ENCODE measurements at places on chromosomes 5 and 9.
A peak's percentile ranks its signal among the peaks of the same experiment; 100 is the strongest.

DNA sequence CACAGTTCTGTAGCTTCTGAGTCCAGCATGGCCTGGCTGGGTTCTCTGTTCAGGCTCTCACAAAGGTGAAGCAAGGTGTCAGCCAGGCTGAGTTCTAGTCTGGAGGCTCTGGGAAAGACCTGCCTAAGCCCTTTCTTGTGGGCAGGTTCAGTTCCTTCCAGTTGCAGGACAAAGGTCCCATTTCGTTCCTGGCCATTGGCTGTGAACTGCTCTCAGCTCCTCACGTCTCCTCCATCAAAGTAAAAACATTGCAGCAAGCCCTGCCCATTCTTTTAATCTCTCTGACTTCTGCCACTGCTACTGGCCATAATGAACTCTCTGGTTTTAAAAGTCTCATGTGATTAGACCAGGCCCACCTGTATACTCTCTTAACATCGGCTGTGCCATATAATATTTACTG, 61.6 kb upstream of the BARX1 start:
- no peak for DNase-seq

- no peak for DNase-seq
Observed at GRCh38 chr9:129894120-129894823, 59.0 kb downstream of the USP20 start.

GRCh38 chr9:89505911-89506310, 8.0 kb upstream of the SEMA4D start:
- peak; percentile 37 for DNase-seq

- DNase-seq = no peak
Observed at GRCh38 chr5:33369485-33370465, 71.0 kb upstream of the TARS1 start.

GRCh38 chr5:18761801-18762200, 1127.5 kb downstream of the TAF11L14 start:
- no peak for DNase-seq

GRCh38 chr5:5192681-5193080, 52.6 kb downstream of the ADAMTS16 start:
- DNase-seq = no peak

DNA sequence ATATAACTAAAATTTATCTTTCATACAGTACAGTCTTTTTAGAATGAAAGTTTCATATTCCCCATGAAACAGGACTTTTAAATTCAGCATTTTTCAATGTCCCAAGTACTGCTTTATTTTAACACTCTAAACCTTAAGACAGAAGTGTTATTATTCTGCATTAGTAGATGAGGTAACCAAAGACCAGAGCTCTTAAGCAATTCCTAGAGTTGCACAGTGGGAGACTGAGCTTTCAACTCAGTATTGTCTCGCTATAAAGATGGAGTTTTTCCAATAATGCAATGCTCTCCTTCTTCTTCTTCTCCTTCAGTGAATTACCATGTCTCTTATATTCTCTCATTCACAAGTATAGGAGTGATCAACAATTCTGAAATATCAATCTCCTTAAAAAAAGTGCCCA, 479.7 kb downstream of the CETN3 start:
- no peak for DNase-seq

Measured in NCI-H2081 (cell line).